Epithelial cell of esophagus (primary cell): ENCODE measurements at places on chromosomes 7 and 10.

- DNase-seq = no peak
Observed at GRCh38 chr7:143485094-143485493, 7.4 kb downstream of the TAS2R41 start.

DNA sequence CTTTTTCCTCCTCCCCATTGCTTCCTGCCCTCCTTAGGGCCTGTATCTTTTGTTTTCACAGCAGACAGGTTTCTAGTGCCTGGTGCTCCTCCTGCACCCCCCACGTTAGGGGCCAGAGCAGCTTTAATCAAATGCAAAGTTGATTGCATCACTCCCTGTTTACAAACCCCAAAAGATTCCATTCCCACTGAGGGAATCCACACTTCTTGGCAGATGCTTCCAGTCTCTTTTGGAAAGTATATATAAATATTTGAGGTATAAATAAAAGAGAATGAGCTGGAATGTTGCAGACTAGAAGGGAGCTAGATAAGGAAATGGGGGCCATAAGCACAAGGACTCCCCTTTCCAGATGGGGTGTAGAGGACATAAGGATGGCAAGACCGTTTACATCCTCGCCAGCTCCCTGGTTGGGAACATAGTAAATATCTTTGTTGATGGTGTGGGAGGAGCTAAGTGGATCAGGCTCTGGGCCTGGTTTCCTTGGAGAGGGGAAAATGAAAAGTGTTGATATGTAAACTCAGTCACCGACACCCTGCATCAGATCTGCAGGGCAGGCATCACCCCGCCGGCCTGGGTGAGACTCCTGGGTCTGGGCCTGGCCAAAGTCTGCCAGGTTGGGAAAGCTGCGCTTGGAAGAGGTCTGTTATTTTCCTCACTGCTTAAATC lies 6.2 kb downstream of the RARRES2 start:
- DNase-seq = no peak

DNA sequence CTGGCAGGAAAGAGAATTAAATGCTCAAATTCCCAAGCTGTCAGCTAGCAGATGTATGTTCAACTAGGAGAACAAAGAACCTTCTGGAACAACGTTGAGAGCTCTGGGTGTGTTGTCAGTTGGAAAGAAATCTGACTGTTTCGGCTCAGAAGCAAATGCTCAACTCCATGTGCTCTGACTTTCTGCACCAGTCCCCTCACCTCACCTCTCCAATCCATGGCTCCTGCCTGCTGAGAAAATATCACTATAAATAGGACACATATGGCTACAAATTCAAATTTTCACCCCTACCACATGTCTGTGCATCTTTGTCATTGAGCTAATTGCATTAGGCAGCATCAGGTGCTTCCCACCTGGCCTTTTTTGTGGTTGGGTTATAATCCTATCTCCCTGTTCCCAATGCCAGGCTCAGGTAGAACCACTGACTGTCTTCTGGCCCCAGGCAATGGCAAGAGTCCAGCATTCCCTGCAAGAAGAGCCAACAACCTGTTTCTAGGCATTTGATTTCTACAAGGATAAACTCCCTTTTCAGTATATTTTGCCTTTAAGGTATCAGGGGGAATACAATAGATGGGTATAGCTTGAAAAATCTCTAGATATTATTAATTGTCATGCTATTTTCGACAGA lies 142.6 kb upstream of the LSM8 start:
- peak; percentile 63 for DNase-seq

DNA sequence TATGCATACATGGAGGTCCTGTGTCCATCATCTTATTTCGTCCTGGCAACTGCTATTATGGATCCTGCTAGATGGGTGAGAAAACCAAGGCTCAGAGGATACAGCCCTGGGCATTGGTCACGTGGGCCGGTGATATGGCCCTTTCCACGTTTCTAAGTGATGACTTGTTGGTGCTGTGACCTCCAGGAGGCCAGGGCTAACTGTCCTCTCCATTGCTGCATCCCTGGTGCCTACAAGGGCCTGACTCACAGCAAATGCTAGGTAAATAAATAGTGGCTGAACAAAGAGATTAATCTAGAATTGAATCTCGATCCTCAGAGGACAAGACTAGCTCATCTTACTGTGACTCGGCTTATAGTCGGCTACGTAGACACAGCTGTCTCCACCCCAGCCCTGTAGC lies 78.6 kb downstream of the FAM53B start:
- no peak for DNase-seq

DNA sequence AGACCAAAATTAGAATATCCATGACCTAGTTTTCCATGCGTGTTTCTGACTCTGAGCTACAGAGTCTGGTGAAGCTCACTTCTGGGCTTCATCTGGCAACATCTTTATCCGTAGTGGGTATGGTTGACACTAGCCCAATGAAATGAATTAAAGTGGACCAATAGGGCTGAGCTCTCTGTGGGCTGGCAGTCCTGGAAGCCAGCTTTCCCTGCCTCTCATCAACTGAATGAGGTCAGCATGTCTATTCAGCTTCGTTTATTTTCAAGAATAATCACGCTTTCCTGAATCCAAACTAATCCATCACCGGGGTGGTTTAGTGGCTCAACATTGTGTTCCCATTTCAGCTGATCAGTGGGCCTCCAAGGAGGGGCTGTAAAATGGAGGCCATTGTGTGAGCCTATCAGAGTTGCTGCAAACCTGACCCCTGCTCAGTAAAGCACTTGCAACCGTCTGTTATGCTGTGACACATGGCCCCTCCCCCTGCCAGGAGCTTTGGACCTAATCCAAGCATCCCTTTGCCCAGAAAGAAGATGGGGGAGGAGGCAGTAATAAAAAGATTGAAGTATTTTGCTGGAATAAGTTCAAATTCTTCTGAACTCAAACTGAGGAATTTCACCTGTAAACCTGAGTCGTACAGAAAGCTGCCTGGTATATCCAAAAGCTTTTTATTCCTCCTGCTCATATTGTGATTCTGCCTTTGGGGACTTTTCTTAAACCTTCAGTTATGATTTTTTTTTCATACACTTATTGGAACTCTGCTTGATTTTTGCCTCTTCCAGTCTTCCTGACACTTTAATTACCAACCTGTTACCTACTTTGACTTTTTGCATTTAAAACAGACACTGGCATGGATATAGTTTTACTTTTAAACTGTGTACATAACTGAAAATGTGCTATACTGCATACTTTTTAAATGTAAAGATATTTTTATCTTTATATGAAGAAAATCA lies 35.5 kb downstream of the CAV1 start:
- no peak for DNase-seq

DNA sequence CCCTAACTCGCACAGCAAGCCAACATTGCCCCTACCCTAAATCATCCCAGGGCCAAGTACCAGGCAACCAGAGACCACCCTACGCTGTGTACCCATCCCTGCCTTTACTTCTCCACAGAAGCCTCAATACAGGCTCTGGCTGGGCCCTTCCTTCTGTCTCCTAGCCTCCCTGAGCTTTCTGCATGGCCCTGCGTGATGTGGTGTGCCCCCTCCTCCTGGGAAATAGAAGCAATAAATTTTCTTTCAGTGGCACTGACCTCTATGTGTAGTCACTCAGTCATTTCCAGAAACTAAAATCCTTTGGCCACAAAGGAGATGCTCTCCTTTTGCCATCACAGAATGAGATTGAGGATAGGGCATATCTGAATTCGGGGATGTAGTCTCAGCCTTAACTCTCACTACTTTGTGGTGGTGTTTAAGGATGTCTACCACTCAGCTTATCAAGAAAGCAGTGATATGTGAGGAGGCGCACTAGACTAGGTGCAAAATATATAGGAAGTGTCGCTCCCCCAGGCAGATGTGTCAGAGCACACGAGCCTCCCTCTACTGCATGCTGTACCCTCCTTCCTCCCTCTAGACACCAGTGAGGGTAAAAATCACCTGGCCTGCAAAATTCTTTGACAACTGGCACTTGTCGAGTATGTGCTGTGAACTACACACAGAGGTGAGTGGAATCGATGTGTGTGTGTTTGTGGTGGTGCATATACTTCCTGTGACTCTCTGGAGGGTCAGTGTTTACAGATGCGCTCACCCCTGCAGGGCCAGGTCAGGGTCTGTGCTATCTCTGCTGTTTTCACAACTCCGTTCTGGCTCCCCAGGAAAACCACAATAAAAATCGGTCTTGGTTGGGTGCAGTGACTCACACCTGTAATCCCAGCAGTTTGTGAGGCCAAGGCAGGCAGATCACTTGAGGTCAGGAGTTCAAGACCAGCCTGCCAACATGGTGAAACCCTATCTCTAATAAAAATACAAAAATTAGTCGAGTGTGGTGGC lies 825.9 kb upstream of the IGFBP3 start:
- DNase-seq = no peak

GRCh38 chr7:130008941-130009847 lies 42.0 kb downstream of the ZC3HC1 start:
- DNase-seq = peak; percentile 93

- no peak for DNase-seq
Observed at GRCh38 chr10:17354781-17355180, 99.6 kb downstream of the ST8SIA6 start.

- no peak for DNase-seq
Observed at GRCh38 chr7:116492654-116493109, 6.9 kb upstream of the CAV2 start.

- no peak for DNase-seq
Observed at GRCh38 chr7:155459700-155460461, 2.0 kb downstream of the EN2 start.

GRCh38 chr10:46062723-46063428 lies 16.8 kb upstream of the MSMB start:
- DNase-seq = no peak

GRCh38 chr7:55073976-55074528 lies 55.2 kb downstream of the EGFR start:
- peak; percentile 93 for DNase-seq

- DNase-seq = peak; percentile 29
Observed at GRCh38 chr7:95088536-95089215, 181.3 kb downstream of the PPP1R9A start.

DNA sequence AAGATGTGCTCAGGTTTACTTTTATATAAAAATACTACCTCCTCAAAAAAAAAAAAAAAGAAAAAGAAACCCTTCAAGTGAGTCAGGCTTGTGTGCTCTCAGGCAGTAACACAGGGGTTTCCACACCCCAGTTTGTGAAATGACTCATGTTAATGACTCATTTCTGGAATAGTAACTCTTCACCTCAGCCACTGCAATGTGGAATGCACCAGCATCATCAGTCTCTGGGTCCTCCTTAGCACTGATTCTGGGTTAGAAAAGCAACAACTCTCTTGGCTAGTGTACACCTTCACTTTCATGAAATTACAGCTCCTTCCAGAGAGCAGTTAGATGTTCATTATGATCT lies 110.6 kb downstream of the EMX2 start:
- DNase-seq = peak; percentile 96

DNA sequence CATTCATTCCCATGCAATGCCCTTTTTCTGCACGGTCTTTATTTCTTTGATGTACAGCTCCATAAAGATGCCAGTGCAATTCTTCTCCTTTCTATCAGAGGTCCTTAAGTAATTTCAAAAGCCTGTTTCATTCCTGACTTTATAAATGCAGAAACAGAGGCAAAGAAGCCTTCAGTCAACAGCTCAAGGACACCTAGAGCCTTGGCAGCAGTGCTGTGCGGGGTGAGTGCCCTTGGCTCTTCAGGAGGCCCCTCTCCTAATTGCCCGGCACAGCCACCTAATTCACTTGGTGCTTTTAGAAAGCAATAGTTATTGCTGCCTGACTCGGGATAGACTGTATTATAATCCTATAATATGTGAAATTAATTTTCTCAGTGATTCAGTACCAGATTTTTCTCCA lies 169.6 kb upstream of the KLF6 start:
- DNase-seq = no peak

DNA sequence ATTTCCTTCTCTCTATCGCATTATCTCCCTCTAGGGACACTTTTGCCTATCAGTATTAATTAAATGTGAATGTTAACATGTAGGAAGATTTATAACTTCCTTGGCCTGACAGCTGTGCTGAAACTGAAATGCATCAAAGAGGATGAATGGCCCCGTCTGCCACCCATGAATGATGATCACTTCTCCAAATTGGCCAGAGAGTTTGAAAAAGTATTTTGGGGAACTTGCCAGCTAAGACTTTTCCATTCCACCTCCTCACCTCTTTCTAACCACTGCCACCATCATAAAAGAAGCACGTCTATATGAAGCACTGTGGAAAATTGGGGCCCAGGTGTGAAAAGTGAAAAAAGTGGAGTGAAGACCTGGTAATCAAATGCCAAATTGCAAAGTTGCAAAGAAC lies 25.4 kb upstream of the ST8SIA6 start:
- DNase-seq = no peak

GRCh38 chr10:119997429-119997828 lies 104.9 kb downstream of the SEC23IP start:
- DNase-seq = no peak

GRCh38 chr7:133857376-133858119 lies 269.6 kb upstream of the LRGUK start:
- DNase-seq = no peak

- no peak for DNase-seq
Observed at GRCh38 chr7:24199978-24200377, 84.0 kb upstream of the NPY start.

GRCh38 chr7:81221527-81222217 lies 302.8 kb upstream of the SEMA3C start:
- DNase-seq = no peak

DNA sequence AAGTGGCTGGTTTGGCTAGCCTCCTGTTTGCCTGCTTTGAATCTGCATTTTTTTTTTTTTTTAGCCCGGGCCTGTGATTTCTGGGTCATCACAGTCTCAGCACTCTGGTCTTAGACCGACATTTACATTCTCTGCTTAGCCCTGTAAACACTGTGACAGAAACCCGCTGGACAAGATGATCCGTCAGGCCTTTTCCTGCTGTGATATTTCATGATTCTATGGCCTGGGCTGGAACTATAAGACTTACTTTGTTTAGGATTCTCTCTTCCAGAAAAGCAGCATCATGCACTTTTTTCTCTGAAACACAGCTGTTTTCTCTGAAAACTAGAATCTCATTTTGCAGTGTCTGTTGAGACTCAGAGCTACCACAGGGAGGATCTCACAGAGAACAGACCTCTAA lies 705.5 kb downstream of the GRID1 start:
- no peak for DNase-seq

GRCh38 chr10:129755158-129755591 lies 208.9 kb downstream of the EBF3 start:
- DNase-seq = no peak

GRCh38 chr7:24718431-24718831 lies 38.8 kb downstream of the GSDME start:
- DNase-seq = no peak

GRCh38 chr7:88775838-88776237 lies 16.3 kb downstream of the ZNF804B start:
- no peak for DNase-seq

- no peak for DNase-seq
Observed at GRCh38 chr10:75624638-75625037, 193.2 kb downstream of the LRMDA start.
